ENCODE measurements at places on chromosomes 3 and 15.

GRCh38 chr3:93992207-93992606 is 12.3 kb downstream of the ARL13B start:
- DNase-seq = no peak

DNA sequence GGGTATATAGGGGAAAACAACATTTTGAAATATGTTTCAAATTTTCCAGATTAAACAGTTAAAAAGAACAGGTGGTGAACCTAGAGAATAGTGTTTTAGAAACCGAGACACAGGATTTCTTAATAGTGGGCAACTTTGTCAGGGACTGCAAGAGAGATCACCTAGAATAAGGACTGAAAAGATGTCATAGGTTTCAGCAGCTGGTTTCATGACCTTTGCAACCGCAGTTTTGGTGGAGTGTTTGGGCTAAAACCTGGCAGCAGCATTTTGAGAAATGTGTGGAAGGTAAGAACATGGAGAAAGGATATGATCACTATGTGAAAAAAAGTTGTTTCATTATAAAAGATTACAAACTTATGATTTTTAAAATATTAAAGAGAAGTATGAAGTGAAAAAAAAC is 34.9 kb downstream of the PRKCI start:
- DNase-seq = no peak

- DNase-seq = no peak
These were observed 640.7 kb downstream of the FHIT start for GRCh38 chr3:60610441-60611112.

DNA sequence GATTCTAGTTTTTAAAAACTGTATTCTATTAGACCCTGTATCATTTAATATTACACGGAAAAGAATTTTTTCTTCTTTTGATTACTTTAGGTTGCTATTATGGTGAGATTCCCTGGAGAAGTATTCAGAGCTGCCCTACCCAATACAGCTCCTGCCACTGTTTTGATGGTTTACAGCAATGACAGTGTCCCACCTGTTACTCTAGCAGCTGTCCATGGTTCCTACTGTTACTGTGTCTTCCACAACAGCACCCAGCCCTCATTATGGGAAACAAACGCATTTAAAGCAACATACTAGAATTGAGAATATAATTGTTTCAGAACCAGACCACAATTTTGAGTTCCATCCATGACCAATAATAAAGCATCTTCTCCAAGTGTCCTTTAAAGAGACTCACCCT is 450.7 kb downstream of the SHQ1 start:
- DNase-seq = no peak

GRCh38 chr3:95424279-95424678 is 1361.4 kb downstream of the NSUN3 start:
- DNase-seq = no peak

- DNase-seq = no peak
These were observed 131.4 kb upstream of the UBE2E2 start for GRCh38 chr3:23071758-23072157.

- DNase-seq = no peak
These were observed 210.4 kb downstream of the LRTM1 start for GRCh38 chr3:54717506-54717905.

Data from CD4-positive, alpha-beta T cell (primary cell).